ENCODE measurements at places on chromosomes 13 and 19. TPM values are rescaled to one million over a fixed set of nuclear protein-coding genes. Genes with fewer than 3 reads are reported as not detected.

Gene ZNF625
- total RNA-seq, result 0.25 TPM

GRCh38 chr13:66348745-66349690, 881.1 kb downstream of the PCDH9 start:
- H3K4me1 ChIP-seq, result no peaks in the 10 kb centered on the region
- no peak overlapping the region for H3K27ac ChIP-seq
- DNase-seq, result no peak
- no peak overlapping the region for H3K4me3 ChIP-seq
- H3K27me3 ChIP-seq, result no peaks in the 10 kb centered on the region

DNA sequence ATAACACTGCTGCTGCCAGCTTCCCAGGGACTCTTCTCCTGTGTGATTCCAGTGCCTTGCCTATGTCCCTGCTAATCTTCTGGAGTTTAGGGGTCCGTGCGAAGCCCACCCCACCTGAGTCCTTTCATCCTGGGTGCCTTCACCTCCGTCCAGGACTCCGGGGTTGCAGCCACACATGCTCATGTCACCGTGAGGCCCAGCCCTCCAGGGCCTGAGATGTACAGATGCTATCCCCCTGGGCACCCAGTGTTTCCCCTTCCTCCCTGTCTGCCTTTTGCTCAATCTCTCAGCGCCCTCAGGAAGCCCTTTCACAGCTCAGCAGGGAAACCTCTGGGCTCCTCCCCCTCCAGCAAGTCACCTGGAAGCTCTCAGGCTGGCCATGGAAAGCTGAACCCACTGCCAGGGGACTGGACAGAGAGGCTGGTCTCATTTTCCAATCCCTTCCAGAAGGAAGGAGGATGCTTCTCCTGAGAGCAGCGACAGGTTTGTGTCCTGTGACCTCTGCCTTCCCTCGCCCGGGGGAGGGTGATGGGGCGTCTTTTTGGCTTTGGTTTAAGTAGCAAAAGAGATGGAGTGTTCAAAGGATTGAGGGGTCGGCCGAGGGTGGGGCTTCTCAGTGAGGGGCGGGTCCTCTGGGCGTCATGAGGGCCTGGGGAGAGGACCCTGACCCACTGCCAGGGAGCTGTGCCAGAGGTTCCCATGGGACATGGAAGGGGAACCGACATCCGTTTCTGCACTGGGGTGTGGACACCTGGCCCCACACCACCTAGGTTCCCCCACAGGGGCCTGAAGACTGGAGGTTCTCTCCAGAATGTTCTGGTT, 30.8 kb upstream of the TFDP1 start:
- H3K36me3 ChIP-seq, result no peaks in the 10 kb centered on the region
- H3K4me1 ChIP-seq, result no peaks in the 10 kb centered on the region
- H3K27ac ChIP-seq, result no peak overlapping the region

- H3K27ac ChIP-seq, result no peak overlapping the region
- peaks cover 7% of the 10 kb centered on the region for H3K4me1 ChIP-seq
- no peak overlapping the region for H3K4me3 ChIP-seq
- no peaks in the 10 kb centered on the region for H3K36me3 ChIP-seq
Observed at GRCh38 chr13:30692113-30692512, 43.2 kb upstream of the ALOX5AP start.

Gene GAPDHS
- not detected for total RNA-seq

DNA sequence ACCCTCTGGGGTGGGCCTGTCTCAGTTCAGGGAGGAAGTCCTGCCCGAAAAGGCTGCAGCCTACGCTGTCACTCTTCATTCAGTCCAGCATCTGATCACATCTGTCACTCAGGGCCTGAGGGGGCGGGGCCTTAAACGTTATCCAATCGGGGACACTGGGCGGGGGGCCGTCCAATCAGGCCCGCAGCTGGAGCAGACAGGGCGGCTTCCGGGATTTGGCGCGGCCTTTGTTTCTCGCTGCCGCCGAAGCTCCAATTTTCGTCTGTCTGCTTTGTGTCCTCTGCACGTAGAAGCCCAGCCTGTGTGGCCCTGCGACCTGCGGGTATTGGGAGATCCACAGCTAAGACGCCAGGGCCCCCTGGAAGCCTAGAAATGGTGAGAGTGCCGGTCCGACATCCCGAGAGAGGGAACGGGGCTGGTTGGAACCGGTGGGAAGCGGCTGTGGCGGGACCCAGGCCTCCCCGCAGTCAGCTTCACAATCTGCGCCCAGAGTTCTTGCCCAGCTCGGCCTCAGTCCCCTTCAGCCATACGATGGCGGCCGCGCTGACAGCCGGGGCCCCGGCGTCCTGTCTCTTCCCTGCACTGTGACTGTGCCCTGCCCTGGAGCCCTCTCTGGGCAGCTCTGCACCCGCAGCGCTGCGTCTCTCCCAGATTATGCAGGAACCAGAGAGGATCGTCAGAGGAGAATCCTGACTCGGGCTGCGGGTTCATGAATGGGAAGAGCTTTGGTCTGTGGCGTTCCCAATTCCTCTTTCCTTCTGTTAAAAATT, at the start of gene ZNF730:
ZNF730 (plus strand) TSS at position 224 of the 770 bp plus-strand sequence; CDS start at position 373, 149 bp downstream.
- H3K27me3 ChIP-seq, result no peaks in the 10 kb centered on the region
- H3K4me1 ChIP-seq, result no peaks in the 10 kb centered on the region
- peak within 1 kb of the TSS; percentile 56 for H3K4me3 ChIP-seq

DNA sequence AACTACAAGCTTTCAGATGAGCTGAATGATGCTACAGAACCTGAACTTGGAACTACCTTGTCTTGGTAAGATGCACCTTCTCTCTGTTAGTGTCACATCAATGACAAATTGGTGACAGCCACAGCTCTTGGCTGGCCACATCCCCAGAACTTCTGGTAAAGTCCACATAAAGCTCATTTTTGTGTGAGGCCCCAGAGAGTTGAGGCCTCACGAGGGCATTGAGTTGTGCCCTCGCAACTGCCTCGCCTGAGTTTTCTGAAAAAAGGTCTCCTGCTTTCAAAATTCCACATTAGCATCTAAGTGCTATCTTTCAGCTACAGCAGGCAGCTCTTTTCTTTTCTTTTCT, 42.6 kb downstream of the MRPL57 start:
- H3K36me3 ChIP-seq, result no peaks in the 10 kb centered on the region
- H3K4me1 ChIP-seq, result no peaks in the 10 kb centered on the region
- no peak for DNase-seq
- H3K4me3 ChIP-seq, result no peak overlapping the region

DNA sequence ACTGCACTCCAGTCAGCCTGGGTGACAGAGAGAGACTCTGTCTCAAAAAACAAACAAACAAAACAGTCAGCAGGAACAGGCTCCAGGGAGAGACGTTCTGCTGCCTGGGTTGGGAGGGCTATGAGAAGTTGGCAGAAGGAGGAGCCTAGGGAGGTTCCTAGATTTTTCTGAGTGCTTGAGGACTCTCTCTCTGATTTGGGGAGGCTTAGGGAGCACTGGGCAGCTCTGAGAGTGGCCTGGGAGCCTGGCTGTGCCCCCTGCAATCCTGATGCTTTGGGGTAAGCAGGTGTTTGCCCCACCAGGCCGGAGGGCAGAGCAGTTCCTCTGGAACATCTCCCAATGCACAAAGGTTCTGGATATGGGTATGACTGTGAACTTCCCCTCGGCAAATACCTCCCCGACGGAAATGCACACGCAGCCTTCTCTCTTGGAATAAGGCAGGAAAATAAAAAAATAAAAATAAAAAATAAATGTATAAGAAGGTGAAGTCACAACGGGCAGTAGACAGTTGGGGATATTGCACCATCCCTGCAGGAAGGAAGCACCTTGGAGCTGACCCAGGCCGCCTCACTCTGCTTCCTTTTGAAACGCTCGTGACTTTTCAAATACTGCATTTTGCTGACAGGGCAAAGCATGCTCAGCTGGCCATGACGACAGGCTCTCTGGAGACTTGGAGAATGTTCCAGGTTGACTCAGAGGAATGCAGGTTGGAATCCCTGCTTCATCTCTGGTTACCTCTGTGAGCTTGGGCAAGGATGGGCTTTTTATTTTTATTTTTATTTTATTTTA, 26.5 kb upstream of the HOMER3 start:
- H3K27ac ChIP-seq, result peak overlapping the region; percentile 75
- peak; percentile 76 for DNase-seq
- H3K4me1 ChIP-seq, result peaks cover 12% of the 10 kb centered on the region
- H3K36me3 ChIP-seq, result no peaks in the 10 kb centered on the region
- no peaks in the 10 kb centered on the region for H3K27me3 ChIP-seq

- H3K27ac ChIP-seq, result peak overlapping the region; percentile 71
- no peaks in the 10 kb centered on the region for H3K27me3 ChIP-seq
- no peaks in the 10 kb centered on the region for H3K36me3 ChIP-seq
Observed at GRCh38 chr13:106702505-106702904, 134.6 kb upstream of the ARGLU1 start.

- peaks cover 29% of the 10 kb centered on the region for H3K4me1 ChIP-seq
- H3K36me3 ChIP-seq, result peaks cover 43% of the 10 kb centered on the region
- H3K27me3 ChIP-seq, result no peaks in the 10 kb centered on the region
- H3K4me3 ChIP-seq, result no peak overlapping the region
- DNase-seq, result no peak
Observed at GRCh38 chr19:7907544-7907943, 3.9 kb downstream of the MAP2K7 start.

- peak; percentile 59 for DNase-seq
- no peaks in the 10 kb centered on the region for H3K27me3 ChIP-seq
- peaks cover 8% of the 10 kb centered on the region for H3K4me1 ChIP-seq
- H3K27ac ChIP-seq, result no peak within 1 kb of the TSS
- peaks cover 10% of the 10 kb centered on the region for H3K36me3 ChIP-seq
Observed at GRCh38 chr19:18173572-18174288, at the start of gene IFI30. Gene IFI30 (plus strand): TSS chr19:18173813. CDS start chr19:18173842, 29 bp downstream.

- H3K27me3 ChIP-seq, result no peaks in the 10 kb centered on the region
- no peak overlapping the region for H3K27ac ChIP-seq
- no peaks in the 10 kb centered on the region for H3K4me1 ChIP-seq
- H3K4me3 ChIP-seq, result no peak overlapping the region
- DNase-seq, result no peak
Observed at GRCh38 chr13:106008540-106008939, 526.9 kb downstream of the EFNB2 start.

Gene BCKDHA
- total RNA-seq, result 115 TPM

- no peak for DNase-seq
- no peak overlapping the region for H3K27ac ChIP-seq
- peaks cover 6% of the 10 kb centered on the region for H3K36me3 ChIP-seq
- H3K4me1 ChIP-seq, result peaks cover 7% of the 10 kb centered on the region
- no peak overlapping the region for H3K4me3 ChIP-seq
- H3K27me3 ChIP-seq, result no peaks in the 10 kb centered on the region
Observed at GRCh38 chr13:77300176-77301037, 26.5 kb downstream of the MYCBP2 start.

DNA sequence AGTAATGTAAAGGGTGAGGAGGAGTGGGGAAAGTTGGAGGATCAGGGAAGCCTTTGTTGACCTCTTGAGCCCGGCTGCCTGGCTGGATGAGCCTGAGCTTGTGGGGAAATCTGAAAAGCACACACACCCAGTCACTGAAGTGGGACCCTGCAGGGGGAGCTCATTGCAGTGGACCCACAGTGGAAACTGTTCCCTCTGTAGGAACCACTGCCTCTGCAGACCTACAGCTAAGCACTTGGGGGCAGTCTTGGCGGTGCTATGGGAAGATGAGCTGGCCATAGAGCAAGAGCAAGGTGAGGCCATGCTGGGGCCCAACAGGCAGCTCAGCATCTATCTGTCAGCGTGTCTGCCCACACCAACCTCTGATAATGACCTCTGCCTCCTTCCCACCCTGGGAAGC, 294.8 kb downstream of the TSHZ3 start:
- no peaks in the 10 kb centered on the region for H3K36me3 ChIP-seq
- no peak for DNase-seq
- no peaks in the 10 kb centered on the region for H3K4me1 ChIP-seq

DNA sequence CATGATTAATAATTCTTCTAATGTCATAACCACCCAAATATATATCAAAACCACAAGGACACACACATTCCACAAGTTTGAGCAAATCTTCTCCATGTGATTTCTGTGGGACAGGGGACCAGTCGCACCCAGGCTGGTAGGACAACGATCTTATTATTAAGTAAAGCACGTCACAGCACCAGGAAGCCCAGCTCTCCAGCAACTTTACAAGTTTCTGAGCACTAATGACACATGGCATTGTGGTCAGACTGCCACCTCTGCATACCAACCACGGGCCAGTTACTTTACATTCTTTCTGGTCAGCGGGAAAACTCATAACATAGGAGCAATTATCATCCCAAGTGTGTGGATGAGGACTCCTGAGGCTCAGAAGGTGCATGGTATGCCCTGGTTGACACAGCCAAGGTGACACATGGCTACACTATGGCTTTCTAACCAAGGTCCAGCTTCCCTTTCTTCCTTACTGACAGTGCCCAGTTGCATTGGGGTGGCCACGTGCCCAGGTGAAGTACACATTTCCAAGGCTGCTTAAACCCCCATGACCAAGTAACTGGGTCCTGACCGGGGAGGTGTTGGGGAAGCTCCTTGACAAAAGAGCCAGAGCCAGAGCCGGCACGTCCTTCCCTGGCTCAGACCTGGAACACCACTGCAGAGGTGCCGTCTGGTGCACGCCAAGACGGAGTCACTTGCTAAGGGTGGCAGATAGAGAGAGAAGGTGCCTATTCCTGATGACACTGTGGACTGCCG, 27.4 kb downstream of the LATS2 start:
- peaks cover 72% of the 10 kb centered on the region for H3K4me1 ChIP-seq
- H3K27me3 ChIP-seq, result no peaks in the 10 kb centered on the region
- H3K36me3 ChIP-seq, result no peaks in the 10 kb centered on the region
- peak overlapping the region; percentile 85 for H3K27ac ChIP-seq

DNA sequence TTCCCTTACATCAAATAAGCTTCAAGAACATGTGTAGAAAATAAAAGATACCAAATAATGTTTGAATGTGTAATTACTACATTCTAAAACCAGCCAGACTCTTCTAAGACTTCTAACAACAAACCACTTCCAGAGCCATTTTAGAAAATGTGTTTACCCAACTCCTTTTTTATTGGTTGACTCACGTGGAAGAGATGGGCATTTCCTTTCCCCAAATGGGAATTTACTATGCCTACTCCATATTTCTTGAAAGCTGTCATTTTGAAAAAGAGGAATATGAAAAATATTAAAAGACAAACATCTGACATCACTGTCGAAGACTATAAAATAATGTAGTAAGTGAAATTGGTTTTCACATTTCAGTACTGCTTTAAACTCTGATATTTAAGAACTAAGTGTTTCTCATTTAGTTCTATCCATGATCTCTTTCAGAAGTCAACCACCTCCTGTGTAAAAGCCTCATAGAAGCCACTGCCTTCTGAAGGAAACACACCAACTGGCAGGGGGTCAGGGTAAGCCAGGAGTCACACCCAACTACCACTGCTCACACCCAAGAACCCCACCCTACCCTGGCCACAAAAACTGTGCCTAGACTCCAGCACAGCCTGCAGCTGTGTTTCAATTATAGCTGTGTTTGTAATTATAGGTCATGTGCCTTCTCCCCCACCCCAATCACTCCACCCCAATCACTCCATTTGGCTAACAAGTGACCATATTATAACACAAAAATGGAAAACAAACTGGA, 86.8 kb downstream of the UBL3 start:
- H3K4me3 ChIP-seq, result no peak overlapping the region
- DNase-seq, result no peak
- no peaks in the 10 kb centered on the region for H3K4me1 ChIP-seq
- no peaks in the 10 kb centered on the region for H3K36me3 ChIP-seq
- no peaks in the 10 kb centered on the region for H3K27me3 ChIP-seq

Gene MCEMP1
- total RNA-seq, result 1.2 TPM

- no peak overlapping the region for H3K4me3 ChIP-seq
- no peaks in the 10 kb centered on the region for H3K36me3 ChIP-seq
- no peaks in the 10 kb centered on the region for H3K4me1 ChIP-seq
- no peak overlapping the region for H3K27ac ChIP-seq
- H3K27me3 ChIP-seq, result peaks cover 22% of the 10 kb centered on the region
- DNase-seq, result no peak
Observed at GRCh38 chr19:13299838-13300237, 149.6 kb downstream of the IER2 start.

- no peaks in the 10 kb centered on the region for H3K36me3 ChIP-seq
- peak overlapping the region; percentile 58 for H3K27ac ChIP-seq
- H3K27me3 ChIP-seq, result no peaks in the 10 kb centered on the region
- peak; percentile 28 for DNase-seq
- no peaks in the 10 kb centered on the region for H3K4me1 ChIP-seq
Observed at GRCh38 chr19:37251308-37252229, 33.6 kb downstream of the ZNF383 start.
